ENCODE measurements at places on chromosomes 7 and 10.

DNA sequence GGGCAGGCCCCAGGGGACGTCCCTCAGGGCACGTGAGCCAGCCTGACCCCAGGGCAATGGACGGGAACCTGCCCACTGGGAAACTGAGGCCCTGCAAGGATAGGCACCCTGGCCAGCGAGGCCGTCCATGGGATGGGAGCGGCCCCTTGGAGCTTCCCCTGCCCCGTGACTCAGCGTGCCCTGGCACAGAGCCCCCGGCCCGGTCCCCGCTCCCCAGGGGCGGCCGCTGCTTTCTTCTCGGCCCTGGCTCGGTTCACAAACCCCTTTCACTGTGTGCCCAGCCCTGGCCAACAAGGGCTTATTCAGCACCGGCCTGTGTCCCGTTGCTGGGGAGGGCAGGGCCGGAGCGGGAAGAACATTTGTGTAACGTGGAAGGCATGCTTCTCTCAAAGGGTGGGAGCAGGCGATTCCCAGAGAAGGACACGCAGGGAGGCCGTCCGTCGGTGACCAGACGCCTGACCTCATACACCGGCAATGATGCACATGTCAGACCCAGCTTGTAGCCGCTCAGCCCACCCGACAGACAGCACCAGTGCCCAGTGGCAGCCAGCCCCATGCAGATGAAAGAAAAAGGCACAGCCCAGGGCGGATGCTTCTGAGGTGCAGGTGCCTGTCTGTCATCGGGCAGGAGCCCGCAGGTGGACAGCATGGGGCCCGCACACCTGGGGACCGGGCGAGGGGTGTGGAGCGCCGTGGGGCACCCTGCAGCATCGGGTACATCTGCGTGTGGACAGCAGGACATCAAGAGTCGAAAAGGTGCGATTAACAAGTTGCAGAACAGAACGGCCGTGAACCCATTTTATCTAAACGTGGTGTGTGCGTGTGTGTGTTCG, 94.5 kb downstream of the PDGFA start:
- DNase-seq = no peak

DNA sequence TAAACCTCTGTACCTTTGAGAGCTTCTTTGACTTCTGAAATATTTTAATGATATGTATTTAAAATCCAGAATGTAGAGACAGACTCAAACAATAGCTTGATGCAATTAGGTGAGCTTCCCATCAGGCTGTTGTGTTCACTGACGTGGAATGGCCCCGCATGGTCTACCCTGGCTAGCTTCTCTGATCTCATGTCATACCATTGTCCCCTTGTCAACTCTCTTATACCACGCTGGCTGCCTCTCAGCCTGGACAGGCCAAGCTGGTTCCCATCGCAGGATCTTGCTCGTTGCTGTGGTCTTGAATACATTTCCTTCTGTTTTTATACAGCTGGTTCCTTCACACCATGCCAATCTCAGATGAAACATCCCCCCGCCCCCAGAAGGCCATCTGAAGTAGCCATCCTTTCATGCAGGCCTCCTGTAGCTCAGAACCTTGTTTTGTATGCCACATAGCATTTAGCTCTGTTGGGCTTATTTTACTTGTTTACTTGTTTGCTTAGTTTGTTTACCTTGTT, 84.2 kb downstream of the FANK1 start:
- no peak for DNase-seq

DNA sequence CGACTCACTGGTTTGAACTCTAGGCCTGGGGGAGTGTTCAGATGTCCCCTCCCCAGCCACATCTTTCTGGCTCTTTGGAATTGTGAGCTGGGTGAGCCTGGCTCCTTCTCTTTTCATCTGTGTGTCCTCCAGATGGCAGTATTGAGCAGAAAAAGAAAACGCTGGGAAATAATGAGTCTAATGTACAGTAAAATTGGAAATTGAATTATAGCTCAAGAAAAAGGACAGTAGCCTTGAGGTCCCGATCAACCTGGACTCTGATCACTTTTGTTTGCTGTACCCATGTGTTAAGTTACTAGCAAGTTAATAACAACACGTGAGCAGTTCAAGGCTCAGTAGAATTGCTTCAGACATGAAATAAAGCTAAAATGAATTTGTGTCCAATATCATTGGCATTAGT, 77.9 kb downstream of the SNX10 start:
- DNase-seq = no peak

GRCh38 chr7:135205850-135206249, 5.5 kb downstream of the WDR91 start:
- no peak for DNase-seq

DNA sequence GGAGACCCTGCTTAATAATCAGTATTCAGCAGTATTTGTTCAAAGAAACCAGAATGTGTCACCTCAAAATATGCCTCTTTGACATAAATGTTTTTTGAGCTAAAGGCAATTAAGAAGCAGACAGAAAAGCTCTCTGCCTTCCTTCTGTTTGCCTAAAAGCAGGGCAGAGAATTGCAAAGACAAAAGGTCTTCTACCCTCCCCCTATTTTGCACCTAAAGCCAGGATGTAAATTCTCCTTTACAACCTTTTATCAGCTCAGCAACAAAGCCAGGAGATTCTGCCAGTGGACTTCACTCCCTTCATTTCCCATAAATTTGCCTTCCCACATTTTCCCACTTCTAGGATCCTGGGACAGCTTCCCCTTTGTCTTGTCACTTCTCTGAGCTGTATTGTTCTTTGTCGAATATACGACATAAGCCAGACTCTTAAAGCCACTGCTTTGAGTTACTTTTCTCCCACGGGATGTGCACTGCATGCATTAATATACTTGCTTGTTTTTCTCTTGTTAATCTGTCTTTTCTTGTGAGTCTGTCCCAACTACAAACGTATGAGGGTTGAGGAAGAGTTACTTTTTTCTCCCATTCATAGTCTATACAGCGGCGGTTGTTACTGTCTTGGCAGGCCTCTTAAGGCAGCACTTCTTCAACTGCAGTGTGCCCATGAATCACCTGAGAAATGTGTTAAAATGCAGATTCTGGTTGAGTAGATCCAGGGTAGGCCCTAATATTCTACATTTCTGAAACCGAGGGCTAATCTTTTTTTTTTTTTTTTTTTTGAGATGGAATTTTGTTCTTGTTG, 48.2 kb downstream of the ST8SIA6 start:
- DNase-seq = no peak

GRCh38 chr10:11297136-11297535, 279.5 kb downstream of the CELF2 start:
- DNase-seq = no peak

GRCh38 chr10:122949296-122949695, 4.7 kb downstream of the C10orf88 start:
- no peak for DNase-seq

GRCh38 chr10:90993340-90993739, 72.5 kb upstream of the ANKRD1 start:
- DNase-seq = no peak

DNA sequence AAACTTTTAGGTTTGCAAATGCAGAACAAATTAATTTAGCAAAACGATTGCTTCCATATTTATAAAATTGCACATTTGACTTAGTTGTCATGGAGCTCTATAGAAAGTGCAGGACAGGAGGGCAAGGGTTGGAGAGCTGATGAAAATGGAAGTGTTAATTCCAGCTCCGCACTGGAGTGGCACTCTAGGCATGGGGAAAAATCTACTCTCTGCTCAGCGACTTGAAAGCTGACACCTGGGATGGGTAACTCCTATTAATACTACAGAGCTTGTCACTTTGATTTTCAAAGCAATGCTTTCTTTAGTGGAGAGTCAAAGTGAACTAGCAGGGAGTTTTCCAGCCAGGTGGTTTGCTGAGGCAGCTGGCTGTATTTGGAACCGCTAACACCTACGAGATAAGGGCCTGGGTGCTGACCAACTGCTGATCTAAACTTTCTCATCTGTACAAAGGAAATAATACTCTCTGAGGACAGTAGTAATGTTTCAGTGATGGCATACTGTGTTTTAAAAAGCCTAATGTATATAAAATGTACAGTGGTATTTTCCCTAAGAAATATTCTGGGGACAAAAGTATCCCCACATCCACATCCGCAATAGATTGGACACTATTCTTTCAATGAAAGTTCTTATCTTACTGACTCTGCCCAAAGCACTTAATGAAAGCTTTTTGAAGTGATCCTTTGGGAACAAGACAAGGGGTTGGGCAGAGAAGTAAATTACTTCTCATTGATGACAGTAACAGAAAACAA, 444.3 kb downstream of the GPAM start:
- DNase-seq = no peak

DNA sequence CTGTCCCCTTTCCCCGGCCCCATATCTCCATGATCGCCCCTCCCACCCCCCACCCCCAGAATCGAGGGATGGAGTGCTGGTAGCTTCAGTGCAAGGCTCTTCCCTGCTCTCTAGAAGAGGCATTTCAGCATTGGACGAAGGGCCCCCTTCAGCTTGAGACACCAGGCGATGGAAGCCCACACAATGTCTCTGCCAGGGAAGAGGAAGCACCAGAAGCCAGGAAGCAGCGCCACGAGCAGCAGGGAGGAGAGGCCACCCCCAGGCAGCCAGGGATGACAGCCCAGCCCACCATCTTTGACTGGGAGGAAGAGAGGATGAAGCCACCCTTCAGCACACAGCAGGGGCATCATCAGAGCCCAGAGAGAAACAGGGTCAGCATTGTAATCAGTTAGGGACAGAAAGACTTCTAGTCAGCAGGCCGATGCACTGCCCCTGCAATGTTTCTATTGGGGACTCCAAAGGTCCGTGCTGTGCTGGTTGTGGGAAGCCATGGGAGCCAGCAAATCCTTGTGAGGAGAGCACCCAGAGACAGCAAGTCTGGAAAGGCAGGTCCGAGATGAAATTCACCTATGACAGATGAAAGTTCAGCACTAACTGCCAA, 15.7 kb downstream of the TMEM72 start:
- DNase-seq = no peak

- no peak for DNase-seq
Observed at GRCh38 chr7:95198863-95199262, 125.5 kb downstream of the PON1 start.

DNA sequence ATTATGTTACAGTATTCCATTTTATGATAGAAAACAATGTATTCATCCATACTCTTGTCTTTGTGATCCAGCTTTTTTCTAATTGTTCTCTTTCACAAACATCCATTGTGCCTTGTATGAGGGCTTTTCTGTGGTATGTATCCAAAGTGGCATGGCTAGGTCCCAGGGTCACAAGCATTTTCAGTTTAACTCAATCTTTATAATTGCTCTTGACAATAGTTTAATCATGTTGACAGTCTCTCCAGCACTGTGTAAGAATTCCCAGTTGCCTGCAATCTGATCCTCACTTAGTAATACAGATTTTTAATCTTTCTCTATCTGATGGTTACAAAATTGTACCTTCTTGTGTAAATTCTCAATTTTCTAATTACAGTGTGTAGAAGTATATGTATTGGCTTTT, 533.4 kb downstream of the NEBL start:
- DNase-seq = no peak

- DNase-seq = no peak
Observed at GRCh38 chr10:61068471-61068870, 124.5 kb upstream of the RHOBTB1 start.

DNA sequence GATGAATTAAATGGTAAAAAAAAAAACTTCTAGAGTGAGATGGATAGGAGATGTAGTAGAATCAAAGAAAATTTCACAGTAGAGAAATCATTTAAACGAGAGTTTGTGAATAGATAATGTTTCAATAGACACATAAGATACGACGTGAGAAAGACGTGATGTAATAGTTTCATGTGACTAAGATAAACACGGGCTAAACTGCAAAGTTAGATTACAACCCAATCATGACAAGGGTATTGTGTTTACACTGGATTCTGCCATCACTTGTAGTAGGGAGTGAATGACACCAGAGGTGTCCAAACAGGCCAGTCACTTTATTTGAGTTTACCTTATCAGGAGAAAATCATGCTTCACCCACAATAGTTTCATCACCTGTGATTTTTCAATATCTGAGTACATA, 21.6 kb downstream of the SEMA3D start:
- no peak for DNase-seq

GRCh38 chr7:47427051-47427643, 154.8 kb downstream of the TNS3 start:
- no peak for DNase-seq

GRCh38 chr10:96306516-96306915, 2.3 kb downstream of the DNTT start:
- no peak for DNase-seq

DNA sequence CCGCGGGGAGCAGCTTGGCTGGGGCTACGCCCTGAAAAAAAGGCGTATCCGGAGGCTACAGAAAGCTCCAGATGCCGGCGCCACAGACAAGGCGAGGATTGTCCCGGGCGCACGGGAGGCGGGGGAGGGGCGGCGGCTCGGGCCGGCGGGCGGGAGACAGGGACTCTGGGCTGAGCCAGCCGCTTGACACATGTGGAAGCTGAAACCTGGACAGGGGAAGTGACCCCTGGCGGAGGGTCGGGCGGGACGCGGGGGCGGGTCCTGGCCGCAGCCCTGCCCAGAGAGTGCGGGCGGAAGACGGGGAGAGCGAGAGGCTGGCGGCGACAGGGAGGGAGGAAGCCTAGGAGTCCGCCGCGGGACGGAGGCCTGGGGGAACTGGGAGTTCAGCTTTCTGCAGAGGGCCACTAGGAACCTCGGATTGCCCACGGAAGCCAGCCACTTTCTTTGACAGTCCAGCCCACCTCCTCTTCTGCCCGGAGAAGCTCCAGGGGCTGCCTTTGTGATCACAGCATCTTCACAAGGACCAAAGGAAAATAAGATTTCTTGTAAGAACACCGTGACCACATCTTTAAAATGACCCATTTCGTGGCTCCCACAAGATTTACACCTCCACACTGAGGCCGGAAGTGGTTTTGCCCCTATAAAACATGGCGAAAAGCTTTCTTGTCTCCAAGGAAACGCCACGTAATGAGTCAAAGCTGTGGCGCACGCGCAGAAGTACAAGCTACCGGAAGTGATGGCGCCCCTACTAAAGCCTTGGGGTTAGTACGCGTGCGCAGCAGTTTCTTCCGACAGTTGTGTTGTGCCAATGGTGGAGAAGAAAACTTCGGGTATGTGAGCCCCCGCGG, at the start of the genes PLOD3 and ZNHIT1:
Gene PLOD3, minus strand, starts transcription at position 194 of the 848 bp plus-strand sequence. CDS start 307 bp downstream, outside the sequence.
Gene ZNHIT1, plus strand, starts transcription at position 778 of the 848 bp plus-strand sequence. Its CDS starts 31 bp downstream, at position 809.
- peak; percentile 91 for DNase-seq

- no peak for DNase-seq
Observed at GRCh38 chr10:17157024-17157423, 27.4 kb upstream of the CUBN start.

GRCh38 chr7:139811066-139811465, 18.0 kb upstream of the TBXAS1 start:
- DNase-seq = no peak

DNA sequence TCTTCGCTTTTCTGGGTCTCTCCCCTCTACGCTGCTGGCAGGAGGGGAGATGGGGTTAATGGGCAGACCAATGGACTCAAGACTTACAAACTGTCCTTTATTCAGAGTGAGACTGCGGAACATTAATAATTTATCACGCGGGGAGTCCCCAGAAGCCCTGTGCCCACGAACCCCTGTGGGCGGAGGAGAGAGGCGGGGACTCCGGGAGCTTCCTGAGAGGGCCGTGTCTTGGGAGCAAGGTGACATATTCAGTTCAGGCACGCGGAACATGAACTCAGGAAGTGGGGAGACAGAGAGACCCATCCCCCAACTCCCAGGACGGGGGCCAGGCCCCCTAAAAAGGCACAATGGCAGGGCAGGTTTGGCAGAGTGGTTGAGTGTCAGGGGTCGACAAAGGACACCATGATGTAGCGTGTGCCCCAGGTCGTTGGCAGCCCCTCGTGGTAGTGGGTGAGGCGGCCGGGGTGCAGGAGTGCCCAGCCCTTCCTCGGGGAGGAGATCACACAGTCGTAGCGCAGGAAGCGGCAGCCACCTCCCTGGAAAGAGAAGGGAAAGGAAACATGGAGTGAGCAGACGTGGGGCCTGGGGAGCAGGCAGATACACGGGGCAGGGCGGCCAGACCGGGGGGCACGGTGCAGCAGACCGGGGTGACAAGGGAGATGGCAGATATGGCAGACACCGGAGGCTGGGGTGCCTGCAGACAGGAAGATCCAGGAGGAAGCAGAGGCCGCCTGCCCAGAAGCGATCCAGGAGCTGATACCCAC, 5.2 kb upstream of the MOGAT3 start:
- DNase-seq = no peak
